Placental pericyte (primary cell): ENCODE measurements at places on chromosomes 13 and 19. TPM values are rescaled to one million over a fixed set of nuclear protein-coding genes. Genes with fewer than 3 reads are reported as not detected.

Gene FLT1
- 94.3 and 201 TPM in 2 replicates for total RNA-seq

Gene ZNF835
- total RNA-seq: under 0.01 TPM in 2 replicates

Gene FKRP
- 34.2 and 34.8 TPM in 2 replicates for total RNA-seq

Gene KLK2
- not detected in 2 replicates for total RNA-seq

Gene HCN2
- 1.0 and 1.8 TPM in 2 replicates for total RNA-seq

Gene LGALS14
- not detected in 2 replicates for total RNA-seq

Gene CEACAM21
- total RNA-seq: not detected in 2 replicates

Gene ZNF723
- total RNA-seq: not detected in 2 replicates

Gene ZNF534
- total RNA-seq: 0.44 and 0.57 TPM in 2 replicates

Gene KLK14
- total RNA-seq: not detected in 2 replicates

Gene C5AR1
- 0.22 and 0.29 TPM in 2 replicates for total RNA-seq

Gene RAB4B
- total RNA-seq: 11.7 and 19.9 TPM in 2 replicates

Gene SSBP4
- 65.7 and 128 TPM in 2 replicates for total RNA-seq

Gene LILRA1
- not detected in 2 replicates for total RNA-seq

Gene OVOL3
- total RNA-seq: not detected in 2 replicates

Gene IFNL1
- not detected in 2 replicates for total RNA-seq

Gene TTC9B
- total RNA-seq: not detected in 2 replicates

Gene FOSB
- 3.6 and 5.9 TPM in 2 replicates for total RNA-seq

Gene FARP1
- total RNA-seq: 57.6 and 74.6 TPM in 2 replicates

Gene HS6ST3
- not detected in 2 replicates for total RNA-seq

Gene VAV1
- total RNA-seq: not detected in 2 replicates

Gene SYNE4
- total RNA-seq: 0.14 TPM in 1 of 2 replicates, not detected in the other

Gene KIR2DL3
- not detected in 2 replicates for total RNA-seq

Gene SWSAP1
- total RNA-seq: 0.72 and 1.1 TPM in 2 replicates

Gene ZNF433
- 1.0 and 1.1 TPM in 2 replicates for total RNA-seq

Gene TMC4
- not detected in 2 replicates for total RNA-seq

Gene KCNN4
- total RNA-seq: 1.9 TPM in 1 of 2 replicates, not detected in the other

Gene SOHLH2
- total RNA-seq: 0.22 and 0.72 TPM in 2 replicates

Gene GPR18
- not detected in 2 replicates for total RNA-seq

Gene ILF3
- 95.6 and 192 TPM in 2 replicates for total RNA-seq

Gene ATP4B
- total RNA-seq: not detected in 2 replicates

Gene PGLYRP2
- not detected in 2 replicates for total RNA-seq

Gene CTXN1
- 0.88 and 4.6 TPM in 2 replicates for total RNA-seq

Gene GNG7
- 0.44 TPM in 1 of 2 replicates, not detected in the other for total RNA-seq

Gene VN1R4
- total RNA-seq: not detected in 2 replicates

Gene C19orf18
- 0.14 and 0.44 TPM in 2 replicates for total RNA-seq

Gene PTGIR
- 6.7 and 10.1 TPM in 2 replicates for total RNA-seq

Gene ZNF823
- total RNA-seq: 2.0 and 5.2 TPM in 2 replicates

Gene SLC7A10
- total RNA-seq: not detected in 2 replicates

Gene TEAD2
- total RNA-seq: 18.2 and 44.2 TPM in 2 replicates

Gene STX10
- 63.0 and 69.0 TPM in 2 replicates for total RNA-seq

Gene LGI4
- not detected in 2 replicates for total RNA-seq

Gene RNF113B
- not detected in 2 replicates for total RNA-seq

Gene NCAN
- total RNA-seq: under 0.01 TPM in 1 of 2 replicates, not detected in the other

Gene CYP4F3
- not detected in 2 replicates for total RNA-seq

Gene KL
- under 0.01 TPM in 1 of 2 replicates, not detected in the other for total RNA-seq

Gene AKAP11
- total RNA-seq: 17.3 and 35.9 TPM in 2 replicates

Gene TUBB4A
- not detected in 2 replicates for total RNA-seq

Gene KCTD4
- total RNA-seq: 0.29 TPM in 1 of 2 replicates, not detected in the other

Gene PLIN4
- total RNA-seq: under 0.01 TPM in 2 replicates

Gene CLEC17A
- total RNA-seq: 0.14 TPM in 1 of 2 replicates, not detected in the other

Gene ZNF865
- total RNA-seq: 2.4 and 2.6 TPM in 2 replicates
